ENCODE measurements at places on chromosomes 1 and 21. TPM values are rescaled to one million over a fixed set of nuclear protein-coding genes. Genes with fewer than 3 reads are reported as not detected.

GRCh38 chr1:168053681-168054080, 83.0 kb downstream of the GPR161 start:
- no peak for DNase-seq
- H3K4me3 ChIP-seq = no peak overlapping the region
- peaks cover 8% of the 10 kb centered on the region for H3K36me3 ChIP-seq
- no peak overlapping the region for H3K27ac ChIP-seq
- H3K27me3 ChIP-seq = no peaks in the 10 kb centered on the region

DNA sequence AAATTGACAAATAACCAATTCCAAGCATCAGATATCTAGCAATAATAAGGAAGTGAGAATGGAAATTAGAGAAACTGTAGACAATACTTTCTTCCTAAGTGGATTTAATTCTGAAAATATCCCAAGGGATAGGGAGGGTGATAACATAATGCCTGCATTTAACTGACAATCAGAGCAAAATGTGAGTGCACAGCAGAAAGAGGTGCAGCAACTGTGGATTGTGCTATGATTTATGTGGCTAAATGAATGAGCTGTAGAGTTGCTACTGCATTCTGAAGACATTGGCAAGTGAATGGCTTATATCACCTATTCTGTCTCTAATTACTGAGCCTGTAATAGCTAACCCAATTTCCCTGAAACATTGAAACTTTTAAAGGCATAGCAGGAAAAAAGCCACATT, 39.0 kb downstream of the OLFM3 start:
- H3K4me1 ChIP-seq = no peaks in the 10 kb centered on the region
- DNase-seq = no peak
- no peak overlapping the region for H3K4me3 ChIP-seq
- peaks cover 2% of the 10 kb centered on the region for H3K27me3 ChIP-seq

DNA sequence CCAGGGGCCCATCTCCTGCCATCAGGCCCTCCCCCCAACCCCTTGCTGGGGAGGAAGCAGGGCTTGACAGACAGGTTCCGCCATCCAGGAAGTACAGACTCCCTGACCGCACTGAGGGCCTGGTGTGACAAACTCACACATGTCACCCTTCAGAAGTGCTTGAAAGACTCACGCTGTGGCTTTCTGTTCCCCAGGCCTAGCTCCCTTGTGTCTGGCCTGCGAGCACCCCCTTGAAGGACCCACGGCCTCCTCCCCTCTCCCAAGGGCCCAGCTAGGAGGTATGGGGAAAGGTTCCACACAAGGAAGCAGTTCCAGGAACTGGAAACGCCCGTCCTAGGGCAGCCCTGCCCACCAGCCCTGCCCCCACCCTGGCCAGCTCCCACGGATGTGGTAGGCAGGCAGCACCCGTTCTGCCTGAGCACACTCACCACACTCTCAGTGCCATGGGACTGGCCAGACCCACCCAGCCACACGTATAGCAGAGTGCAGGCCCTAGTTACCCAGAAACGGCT, 26.7 kb downstream of the SLC2A1 start:
- peak; percentile 88 for DNase-seq
- peak overlapping the region; percentile 97 for H3K27ac ChIP-seq
- H3K36me3 ChIP-seq = peaks cover 46% of the 10 kb centered on the region
- no peaks in the 10 kb centered on the region for H3K27me3 ChIP-seq

OR10J1 gene
- total RNA-seq = not detected

- H3K4me1 ChIP-seq = no peaks in the 10 kb centered on the region
- DNase-seq = no peak
- H3K4me3 ChIP-seq = no peak overlapping the region
Measured at GRCh38 chr1:61432616-61433388, 292.1 kb downstream of the TM2D1 start.

DNA sequence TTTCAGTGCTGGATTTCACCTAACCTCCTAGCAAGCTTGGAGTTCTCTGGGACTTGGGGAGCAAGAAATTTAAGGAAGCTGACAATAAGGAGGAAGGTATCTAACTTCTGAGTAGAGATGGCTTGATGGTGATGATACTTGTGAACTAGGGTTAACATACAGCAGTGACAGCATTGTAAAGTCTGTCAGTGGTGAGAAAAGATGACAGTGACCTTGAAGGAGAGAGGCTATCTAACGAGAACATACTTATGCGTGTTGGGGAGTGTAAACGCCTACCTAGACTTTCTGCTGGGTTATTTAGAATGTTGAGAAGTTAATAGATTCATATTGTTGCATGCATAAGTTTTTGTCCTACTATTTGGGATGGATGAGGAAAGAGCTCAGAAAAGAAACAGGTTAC, 16.3 kb downstream of the POU2F1 start:
- H3K27ac ChIP-seq = no peak overlapping the region
- H3K36me3 ChIP-seq = no peaks in the 10 kb centered on the region
- peaks cover 18% of the 10 kb centered on the region for H3K4me1 ChIP-seq
- no peaks in the 10 kb centered on the region for H3K27me3 ChIP-seq
- no peak for DNase-seq

- H3K4me3 ChIP-seq = no peak overlapping the region
- no peaks in the 10 kb centered on the region for H3K36me3 ChIP-seq
- H3K27me3 ChIP-seq = peaks cover 18% of the 10 kb centered on the region
- no peaks in the 10 kb centered on the region for H3K4me1 ChIP-seq
- no peak for DNase-seq
- H3K27ac ChIP-seq = peak overlapping the region; percentile 38
Measured at GRCh38 chr1:184426278-184426674, 39.4 kb downstream of the C1orf21 start.

FRRS1 gene
- 0.52 TPM for total RNA-seq

DNA sequence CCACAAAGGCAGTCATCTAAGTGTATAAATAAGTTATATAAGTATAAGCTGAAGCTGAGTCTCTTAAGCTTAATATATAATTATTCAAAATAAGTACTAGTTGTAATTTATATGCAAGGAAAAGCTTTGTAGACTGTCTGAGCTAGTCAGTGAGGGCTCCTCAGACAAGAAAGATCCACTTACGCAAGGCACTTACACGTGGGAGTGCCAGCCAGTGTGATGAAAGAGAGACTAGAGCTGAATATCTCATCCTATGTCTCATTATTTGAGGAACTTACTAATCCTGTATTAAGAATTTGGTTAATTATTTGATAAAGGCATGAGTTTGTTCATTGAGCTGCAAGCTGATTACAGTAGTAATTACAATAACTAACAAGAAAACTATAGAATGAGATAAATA, 146.9 kb downstream of the PDE4B start:
- H3K4me1 ChIP-seq = no peaks in the 10 kb centered on the region
- H3K27ac ChIP-seq = no peak overlapping the region
- H3K27me3 ChIP-seq = peaks cover 8% of the 10 kb centered on the region

DNA sequence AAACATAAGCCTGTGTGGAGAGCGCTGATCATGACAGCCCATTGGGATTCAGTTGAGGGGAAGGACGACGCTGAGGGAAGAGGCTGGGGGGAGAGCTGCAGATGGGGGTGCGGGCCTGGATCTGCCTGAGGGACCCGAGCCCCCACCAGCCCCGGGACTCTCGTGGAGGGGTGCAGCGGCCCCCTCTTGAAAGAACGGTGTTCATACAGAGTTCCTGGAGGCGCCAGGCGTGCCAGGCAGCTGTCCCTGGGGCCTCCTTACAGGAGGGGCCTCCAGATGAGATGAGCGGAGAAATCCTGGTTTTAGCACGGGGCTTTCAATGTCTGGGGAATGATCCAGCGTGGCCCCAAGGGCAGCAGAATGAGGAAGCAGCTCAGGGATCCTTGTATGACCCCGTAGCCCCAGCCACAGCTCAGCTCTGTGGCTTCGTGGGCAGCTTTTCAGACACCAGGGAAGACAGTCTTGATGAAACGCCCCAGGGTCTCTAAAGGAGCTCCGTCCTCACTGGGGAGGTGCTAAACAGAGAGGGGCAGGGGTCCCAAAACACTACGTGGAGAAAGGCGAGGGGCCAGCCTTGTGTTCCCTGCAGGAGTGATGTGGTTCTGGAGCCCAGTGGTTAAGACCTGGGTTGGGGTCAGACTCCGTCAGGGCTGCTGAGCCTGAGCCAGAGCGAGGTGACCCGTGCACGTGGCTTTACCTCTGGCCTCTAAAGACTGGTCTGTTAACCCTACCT, 7.2 kb upstream of the DSCAM start:
- no peak overlapping the region for H3K27ac ChIP-seq
- H3K27me3 ChIP-seq = peaks cover 3% of the 10 kb centered on the region
- DNase-seq = no peak
- H3K36me3 ChIP-seq = no peaks in the 10 kb centered on the region
- no peak overlapping the region for H3K4me3 ChIP-seq

- no peak overlapping the region for H3K4me3 ChIP-seq
- no peak overlapping the region for H3K27ac ChIP-seq
- peaks cover under 1% of the 10 kb centered on the region for H3K4me1 ChIP-seq
- no peaks in the 10 kb centered on the region for H3K27me3 ChIP-seq
Measured at GRCh38 chr1:109268431-109269211, 14.3 kb downstream of the PSRC1 start.

MXRA8 gene
- 0.54 TPM for total RNA-seq

PDC gene
- not detected for total RNA-seq

- no peak overlapping the region for H3K27ac ChIP-seq
- H3K4me3 ChIP-seq = no peak overlapping the region
- no peaks in the 10 kb centered on the region for H3K36me3 ChIP-seq
- H3K4me1 ChIP-seq = no peaks in the 10 kb centered on the region
Measured at GRCh38 chr1:113429461-113430153, 39.3 kb downstream of the MAGI3 start.

GRCh38 chr1:41365772-41366454, 4.7 kb downstream of the FOXO6 start:
- H3K4me3 ChIP-seq = peak overlapping the region; percentile 43
- no peaks in the 10 kb centered on the region for H3K36me3 ChIP-seq
- DNase-seq = peak; percentile 56
- peaks cover 11% of the 10 kb centered on the region for H3K4me1 ChIP-seq
- no peak overlapping the region for H3K27ac ChIP-seq

CCDC185 gene
- not detected for total RNA-seq

- peaks cover 58% of the 10 kb centered on the region for H3K36me3 ChIP-seq
- H3K27ac ChIP-seq = peak overlapping the region; percentile 98
Measured at GRCh38 chr1:156742017-156742416, 1.1 kb upstream of the MRPL24 start.

- no peak overlapping the region for H3K4me3 ChIP-seq
- H3K27ac ChIP-seq = no peak overlapping the region
- no peak for DNase-seq
- peaks cover 5% of the 10 kb centered on the region for H3K27me3 ChIP-seq
Measured at GRCh38 chr1:5849550-5849949, 142.7 kb downstream of the NPHP4 start.

FCGR1A gene
- not detected for total RNA-seq

GRCh38 chr21:34091607-34092006, 18.2 kb downstream of the MRPS6 start:
- H3K36me3 ChIP-seq = peaks cover 29% of the 10 kb centered on the region
- no peak for DNase-seq
- peaks cover 44% of the 10 kb centered on the region for H3K4me1 ChIP-seq
- H3K27me3 ChIP-seq = no peaks in the 10 kb centered on the region
- H3K4me3 ChIP-seq = no peak overlapping the region

GRCh38 chr1:81850495-81850894, 49.8 kb downstream of the ADGRL2 start:
- no peaks in the 10 kb centered on the region for H3K4me1 ChIP-seq
- H3K27ac ChIP-seq = no peak overlapping the region
- H3K4me3 ChIP-seq = no peak overlapping the region
- DNase-seq = no peak
- no peaks in the 10 kb centered on the region for H3K36me3 ChIP-seq

CLCNKB gene
- total RNA-seq = not detected

APP gene
- total RNA-seq = 60.6 TPM

POU2F1 gene
- 17.6 TPM for total RNA-seq

DNA sequence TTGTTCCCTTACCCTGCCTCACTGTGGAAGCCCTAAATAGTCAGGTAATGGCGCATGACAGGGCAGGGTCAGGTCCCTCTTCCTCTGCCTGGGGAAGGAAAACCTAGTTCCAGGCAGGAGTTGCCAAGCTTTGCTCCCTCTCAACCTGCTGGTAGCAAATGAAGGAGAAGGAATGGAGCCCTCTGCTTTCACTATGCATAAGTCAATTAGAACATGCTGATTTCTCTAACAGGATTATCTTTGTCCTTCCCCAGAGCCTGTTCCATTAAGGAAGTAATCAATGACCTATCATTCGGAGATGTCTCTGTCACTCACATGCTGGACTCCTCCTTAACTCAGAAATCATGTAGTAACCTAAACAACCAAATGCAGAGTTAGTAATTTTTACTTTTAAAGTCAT, 161.8 kb upstream of the NFIA start:
- H3K4me1 ChIP-seq = no peaks in the 10 kb centered on the region
- no peak overlapping the region for H3K4me3 ChIP-seq
- no peak overlapping the region for H3K27ac ChIP-seq
- no peaks in the 10 kb centered on the region for H3K36me3 ChIP-seq

THEM5 gene
- not detected for total RNA-seq

GRCh38 chr1:201678264-201679101, 139.6 kb downstream of the NAV1 start:
- DNase-seq = no peak
- H3K4me3 ChIP-seq = no peak overlapping the region
- H3K27ac ChIP-seq = no peak overlapping the region

- no peak overlapping the region for H3K27ac ChIP-seq
- H3K4me1 ChIP-seq = peaks cover 16% of the 10 kb centered on the region
- no peak for DNase-seq
- H3K4me3 ChIP-seq = no peak overlapping the region
- no peaks in the 10 kb centered on the region for H3K27me3 ChIP-seq
Measured at GRCh38 chr21:26087223-26087918, 83.2 kb downstream of the APP start.

DNA sequence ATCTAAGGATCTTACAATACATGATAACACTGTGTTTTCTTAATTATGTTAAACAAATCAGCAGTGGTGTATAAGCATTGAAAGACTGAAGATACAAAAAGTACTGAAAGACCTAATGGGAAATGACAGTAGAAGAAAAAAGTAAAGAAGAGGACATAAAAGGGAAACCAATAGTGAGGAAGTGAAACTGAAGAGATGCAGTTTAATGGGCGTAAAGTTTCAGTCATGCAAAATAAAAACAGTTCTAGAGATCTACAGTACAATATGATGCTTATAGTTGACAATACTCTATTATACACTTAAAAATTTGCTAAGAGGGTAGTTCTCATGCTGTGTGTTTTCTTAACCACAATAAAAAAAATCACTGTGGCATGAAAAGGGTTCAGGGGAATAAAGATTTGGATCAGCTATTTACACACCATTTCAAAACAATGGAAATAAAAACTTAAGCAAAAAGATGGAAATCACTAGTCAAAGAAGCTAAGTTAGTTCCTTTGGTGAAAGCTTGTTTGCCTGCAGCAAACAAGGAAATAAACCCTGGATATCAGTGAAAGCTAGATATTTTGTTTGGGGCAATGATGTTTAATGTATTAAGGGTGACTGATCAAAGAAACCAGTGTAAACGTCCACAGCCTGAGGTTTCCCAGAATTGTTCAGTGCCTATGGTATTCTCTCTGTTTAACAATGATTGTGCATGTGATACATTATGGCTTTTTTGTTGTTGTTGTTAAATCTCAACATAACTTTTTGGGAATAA, 1160.8 kb upstream of the ADGRL2 start:
- no peak overlapping the region for H3K4me3 ChIP-seq
- H3K27ac ChIP-seq = no peak overlapping the region
- no peak for DNase-seq
- H3K36me3 ChIP-seq = no peaks in the 10 kb centered on the region
- no peaks in the 10 kb centered on the region for H3K4me1 ChIP-seq
